ENCODE measurements at places on chromosomes 6 and 20. TPM values are rescaled to one million over a fixed set of nuclear protein-coding genes. Genes with fewer than 3 reads are reported as not detected.

SLC17A4 gene
- 28.6 TPM for polyA plus RNA-seq

DNA sequence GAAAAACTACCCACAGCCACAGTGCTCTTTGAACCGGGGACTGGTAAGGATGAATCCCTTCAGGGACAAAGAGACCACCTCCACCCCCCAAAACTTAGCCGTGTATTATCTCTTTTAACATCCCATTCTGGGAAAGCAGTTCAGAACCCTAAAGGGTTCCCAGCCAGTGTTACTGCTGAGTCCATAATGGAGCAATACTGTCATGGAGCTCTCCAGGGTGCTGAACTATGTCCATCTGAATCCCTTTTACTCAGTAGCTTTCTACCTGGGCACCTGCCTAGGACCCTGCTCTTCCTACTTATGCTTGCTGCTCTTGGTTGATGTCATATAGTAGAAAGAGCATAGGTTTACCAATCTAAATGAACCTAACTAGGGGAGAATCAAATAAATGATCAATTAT lies 22.3 kb upstream of the SAYSD1 start:
- no peaks in the 10 kb centered on the region for H3K36me3 ChIP-seq
- H3K4me1 ChIP-seq, result no peaks in the 10 kb centered on the region
- H3K4me3 ChIP-seq, result no peak overlapping the region
- no peak for DNase-seq
- H3K27me3 ChIP-seq, result no peaks in the 10 kb centered on the region

- H3K27me3 ChIP-seq, result no peaks in the 10 kb centered on the region
- H3K36me3 ChIP-seq, result no peaks in the 10 kb centered on the region
- DNase-seq, result no peak
- no peak overlapping the region for H3K27ac ChIP-seq
- no peak overlapping the region for H3K4me3 ChIP-seq
Measured at GRCh38 chr6:71446470-71446869, 157.9 kb downstream of the OGFRL1 start.

- no peak overlapping the region for H3K27ac ChIP-seq
- peak; percentile 22 for DNase-seq
- peak overlapping the region; percentile 85 for H3K4me3 ChIP-seq
- H3K27me3 ChIP-seq, result no peaks in the 10 kb centered on the region
- H3K36me3 ChIP-seq, result no peaks in the 10 kb centered on the region
Measured at GRCh38 chr20:37095108-37095598, 644 bp downstream of the RBL1 start.

DNA sequence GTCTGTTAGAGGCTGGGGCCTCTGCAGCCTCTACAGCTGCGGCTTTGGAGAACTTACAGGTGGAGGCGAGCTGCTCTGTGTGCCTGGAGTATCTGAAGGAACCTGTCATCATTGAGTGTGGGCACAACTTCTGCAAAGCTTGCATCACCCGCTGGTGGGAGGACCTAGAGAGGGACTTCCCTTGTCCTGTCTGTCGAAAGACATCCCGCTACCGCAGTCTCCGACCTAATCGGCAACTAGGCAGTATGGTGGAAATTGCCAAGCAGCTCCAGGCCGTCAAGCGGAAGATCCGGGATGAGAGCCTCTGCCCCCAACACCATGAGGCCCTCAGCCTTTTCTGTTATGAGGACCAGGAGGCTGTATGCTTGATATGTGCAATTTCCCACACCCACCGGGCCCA lies 2.6 kb downstream of the TRIM39 start:
- H3K4me1 ChIP-seq, result peaks cover 12% of the 10 kb centered on the region
- no peaks in the 10 kb centered on the region for H3K27me3 ChIP-seq
- H3K4me3 ChIP-seq, result no peak overlapping the region
- H3K27ac ChIP-seq, result no peak overlapping the region
- no peak for DNase-seq
